ENCODE measurements at places on chromosomes 2 and 18. TPM values are rescaled to one million over a fixed set of nuclear protein-coding genes. Genes with fewer than 3 reads are reported as not detected.
A peak's percentile ranks its signal among the peaks of the same experiment; 100 is the strongest.

The TEKT4 gene
- total RNA-seq, result not detected

The ALPI gene
- total RNA-seq, result not detected

The PAPOLG gene
- 26.6 TPM for total RNA-seq

The SPP2 gene
- total RNA-seq, result not detected

DNA sequence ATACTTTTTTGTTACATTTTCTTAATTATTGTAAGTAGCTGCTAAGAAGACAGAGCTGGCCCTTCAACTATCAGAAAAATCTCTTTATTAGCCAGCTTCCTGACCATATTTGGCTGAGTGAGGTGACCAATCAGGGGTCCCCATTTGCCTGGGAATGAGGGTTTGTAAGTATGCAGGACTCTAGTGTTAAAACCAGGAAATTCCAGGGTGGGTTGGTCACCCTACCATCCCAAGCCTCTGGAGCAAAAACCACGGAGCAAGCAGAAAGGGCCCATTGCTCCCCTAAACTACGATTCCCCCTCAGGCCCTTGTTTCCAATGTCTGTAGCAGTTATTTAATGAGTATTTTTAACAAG, 165.6 kb upstream of the NCKAP5 start:
- H3K4me1 ChIP-seq, result no peaks in the 10 kb centered on the region
- no peak for DNase-seq
- no peaks in the 10 kb centered on the region for H3K36me3 ChIP-seq
- no peaks in the 10 kb centered on the region for H3K27me3 ChIP-seq
- no peak overlapping the region for H3K27ac ChIP-seq

- H3K4me1 ChIP-seq, result no peaks in the 10 kb centered on the region
- no peak overlapping the region for H3K4me3 ChIP-seq
- H3K36me3 ChIP-seq, result no peaks in the 10 kb centered on the region
- no peak overlapping the region for H3K27ac ChIP-seq
- no peaks in the 10 kb centered on the region for H3K27me3 ChIP-seq
Observed at GRCh38 chr18:54777118-54777791, 51.0 kb upstream of the RAB27B start.

- H3K4me1 ChIP-seq, result no peaks in the 10 kb centered on the region
- H3K27me3 ChIP-seq, result no peaks in the 10 kb centered on the region
- H3K36me3 ChIP-seq, result no peaks in the 10 kb centered on the region
- DNase-seq, result no peak
- H3K4me3 ChIP-seq, result no peak overlapping the region
Observed at GRCh38 chr2:94979406-94980375, 45.8 kb upstream of the MAL start.

- H3K27ac ChIP-seq, result no peak overlapping the region
- H3K4me3 ChIP-seq, result no peak overlapping the region
- no peaks in the 10 kb centered on the region for H3K36me3 ChIP-seq
- no peaks in the 10 kb centered on the region for H3K27me3 ChIP-seq
Observed at GRCh38 chr2:36798724-36799123, 102.2 kb downstream of the VIT start.

- H3K4me3 ChIP-seq, result no peak overlapping the region
- no peaks in the 10 kb centered on the region for H3K27me3 ChIP-seq
- peak overlapping the region; percentile 29 for H3K27ac ChIP-seq
- no peaks in the 10 kb centered on the region for H3K36me3 ChIP-seq
- DNase-seq, result no peak
Observed at GRCh38 chr2:31318361-31319336, 84.7 kb downstream of the EHD3 start.

DNA sequence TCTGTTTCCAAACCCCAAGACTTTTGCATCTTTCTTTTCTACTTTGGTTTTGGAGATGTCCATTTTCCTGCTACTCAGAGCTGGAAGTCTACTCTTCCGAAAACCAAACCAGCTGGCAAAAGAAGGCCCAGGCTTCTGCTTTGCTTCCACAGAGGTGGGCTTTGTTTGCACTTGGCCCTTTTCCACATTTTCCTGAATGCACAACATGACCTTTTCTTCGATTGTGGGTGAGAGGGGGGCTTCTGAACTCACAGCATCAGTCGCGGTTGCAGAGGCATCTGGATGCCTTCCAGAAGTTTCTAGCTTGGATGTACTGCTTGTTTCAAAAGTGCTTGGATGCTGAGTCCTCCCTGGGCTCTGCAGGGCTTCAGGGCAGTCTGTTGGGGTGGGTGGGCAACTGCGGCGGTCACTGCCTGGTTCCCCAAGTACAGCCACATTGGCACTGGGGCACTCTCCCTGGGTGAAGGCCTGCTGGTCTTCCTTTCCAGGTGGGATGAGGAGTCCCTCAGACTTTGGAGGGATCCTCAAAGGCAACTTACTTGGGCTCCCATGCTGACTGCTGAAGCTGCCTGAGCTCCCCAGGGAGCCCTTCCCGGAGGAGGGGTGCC, 112.3 kb upstream of the LYPD1 start:
- H3K4me3 ChIP-seq, result no peak overlapping the region
- no peaks in the 10 kb centered on the region for H3K4me1 ChIP-seq
- H3K27ac ChIP-seq, result no peak overlapping the region
- H3K36me3 ChIP-seq, result no peaks in the 10 kb centered on the region
- no peaks in the 10 kb centered on the region for H3K27me3 ChIP-seq
